ENCODE measurements at places on chromosomes 7 and 10.

GRCh38 chr10:107476408-107476807, 311.9 kb upstream of the SORCS1 start:
- DNase-seq = no peak

DNA sequence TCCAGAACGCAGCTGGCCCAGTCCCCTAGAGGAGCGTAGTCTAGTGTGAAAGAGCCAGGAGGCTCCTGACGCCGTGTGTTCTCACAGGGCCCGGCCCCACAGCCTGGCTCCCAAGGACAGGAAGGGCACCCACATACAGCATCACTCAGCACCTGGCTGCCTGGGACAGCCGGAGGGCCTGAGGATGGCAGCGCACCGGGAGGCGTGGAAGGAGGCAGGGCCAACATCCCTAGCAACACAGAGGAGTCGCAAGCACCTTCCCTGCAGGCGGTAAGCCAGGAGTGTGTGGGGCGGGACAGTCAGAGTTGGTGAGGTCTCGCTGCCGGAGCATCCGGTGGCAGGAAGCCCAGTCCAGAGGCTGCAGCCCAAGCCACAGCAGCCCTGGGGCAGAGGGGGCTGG, 125.8 kb downstream of the MAD1L1 start:
- DNase-seq = no peak

DNA sequence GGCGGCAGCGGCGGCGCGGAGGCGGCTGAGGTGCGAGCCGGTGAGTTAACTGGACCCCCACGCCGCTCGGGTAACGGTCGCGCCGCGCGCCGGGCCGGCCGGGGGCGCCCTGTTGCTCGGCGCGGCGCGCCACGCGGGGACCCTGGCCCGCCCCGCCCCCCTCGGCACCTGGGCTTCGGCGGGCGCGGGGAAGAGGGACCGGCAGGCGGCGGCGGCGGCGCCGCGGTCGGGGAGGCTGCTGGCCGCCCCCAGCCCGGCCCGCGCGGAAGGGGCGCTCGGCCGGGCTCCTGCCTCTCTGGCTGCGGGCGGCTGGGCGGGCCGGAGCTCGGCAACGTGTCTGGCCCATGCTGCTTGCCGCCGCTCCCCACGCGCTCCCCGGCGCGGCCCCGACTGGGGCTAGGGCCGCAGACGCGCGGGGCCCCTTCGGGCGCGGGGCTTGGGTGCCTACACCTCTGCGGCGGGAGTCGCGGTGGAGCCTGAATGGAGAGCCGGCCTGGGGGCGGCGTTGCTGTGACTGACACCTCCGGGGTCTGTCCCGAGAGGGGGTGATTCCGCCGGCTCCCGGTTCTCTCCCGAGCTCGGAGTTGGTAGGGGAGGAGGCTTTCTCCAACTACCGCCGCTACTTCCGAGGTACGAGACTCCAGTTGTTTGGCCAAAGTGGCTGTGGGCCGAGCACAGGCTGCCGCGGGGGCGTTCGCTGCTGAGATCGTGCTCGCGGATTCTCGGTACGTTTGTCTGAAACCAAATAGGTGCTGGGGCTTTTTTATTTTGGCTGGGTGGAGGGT, 494 bp downstream of the PALS2 start:
- no peak for DNase-seq

- DNase-seq = no peak
These were observed 79.7 kb upstream of the MACROH2A2 start for GRCh38 chr10:69972981-69973397.

GRCh38 chr7:142279601-142280000, 21.7 kb upstream of the PRSS58 start:
- no peak for DNase-seq

- peak; percentile 22 for DNase-seq
These were observed 11.4 kb downstream of the NPVF start for GRCh38 chr7:25216837-25217236.

DNA sequence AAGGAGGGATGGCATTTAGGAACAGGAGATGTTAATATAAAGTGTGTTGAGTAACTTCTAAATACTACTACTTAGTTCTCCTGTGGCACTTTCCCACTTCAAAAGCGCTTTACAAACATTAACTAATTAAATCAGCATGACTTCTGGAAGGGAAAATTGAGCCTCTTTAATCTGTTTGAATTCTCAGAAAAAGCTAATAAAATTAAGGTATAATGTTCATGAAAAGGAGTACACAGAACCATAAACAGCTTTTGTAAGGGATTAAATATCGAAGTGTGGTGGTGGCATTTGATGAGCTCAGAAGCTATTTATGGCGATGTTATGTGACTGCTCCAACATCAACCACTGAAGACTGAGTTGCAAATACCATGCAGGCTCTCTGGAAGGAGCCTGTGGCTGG, 10.2 kb upstream of the VAX1 start:
- DNase-seq = no peak

DNA sequence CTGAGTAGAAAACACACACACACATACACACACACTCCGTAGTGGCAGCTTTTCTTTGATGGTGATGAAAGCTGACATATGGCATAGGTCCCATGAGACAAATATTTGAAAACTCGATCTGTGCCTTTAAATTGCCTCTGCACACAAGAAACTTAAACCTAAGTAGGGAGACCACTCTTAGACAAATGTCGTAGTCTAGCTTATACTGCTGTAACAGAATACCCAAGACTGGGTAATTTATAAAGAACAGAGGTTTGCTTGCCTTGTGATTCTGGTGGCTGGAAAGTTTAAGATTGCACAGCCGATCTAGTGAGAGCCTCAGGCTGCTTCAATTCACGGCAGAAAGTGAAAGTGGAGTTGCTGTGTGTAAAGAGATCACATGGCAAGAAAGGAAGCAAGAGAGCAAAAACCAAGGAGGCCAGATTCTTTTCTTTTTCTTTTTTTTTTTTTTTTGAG, 489.4 kb upstream of the SORCS1 start:
- peak; percentile 9 for DNase-seq

DNA sequence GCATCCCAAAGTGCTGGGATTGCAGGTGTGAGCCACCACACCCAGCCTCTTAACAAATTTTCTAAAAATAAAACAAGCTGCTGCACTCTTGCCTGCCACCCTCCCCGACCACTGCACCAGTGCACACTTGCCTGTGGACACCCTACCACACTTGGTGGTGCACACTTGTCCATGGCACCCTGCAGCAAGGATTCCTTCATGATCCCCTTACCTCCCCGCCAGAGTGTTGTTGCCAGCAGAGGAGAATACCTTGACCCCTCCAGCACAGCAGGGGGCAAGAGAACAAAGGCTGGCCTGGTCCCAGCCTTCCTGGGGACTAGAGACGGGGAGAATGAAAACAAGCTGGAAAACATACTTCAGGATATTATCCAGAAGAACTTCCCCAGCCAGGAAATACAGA, 65.9 kb upstream of the KCND2 start:
- DNase-seq = no peak

GRCh38 chr10:52558090-52558489, 214.5 kb downstream of the MBL2 start:
- DNase-seq = no peak

DNA sequence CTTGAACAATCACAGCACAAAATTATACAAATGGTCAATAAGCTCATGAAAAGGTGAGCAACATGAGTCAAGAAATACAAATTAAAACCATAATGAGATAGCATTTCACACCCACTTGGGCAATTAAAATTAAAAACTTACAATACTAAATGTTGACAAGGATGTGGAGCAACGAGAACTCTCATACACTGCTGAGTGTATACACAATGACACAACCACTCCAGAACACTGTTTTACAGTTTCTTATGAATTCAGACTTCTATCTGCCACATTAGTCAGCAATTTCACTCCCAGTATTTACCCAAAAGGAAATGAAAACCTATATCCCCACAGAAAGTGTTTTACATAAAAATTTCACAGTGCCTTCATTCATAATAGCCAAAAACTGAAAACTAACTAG, 31.1 kb downstream of the GDI2 start:
- DNase-seq = no peak

- peak; percentile 80 for DNase-seq
These were observed 35.4 kb downstream of the KLF6 start for GRCh38 chr10:3749600-3749999.

- DNase-seq = no peak
These were observed 194.2 kb downstream of the SNX13 start for GRCh38 chr7:17746020-17746530.

DNA sequence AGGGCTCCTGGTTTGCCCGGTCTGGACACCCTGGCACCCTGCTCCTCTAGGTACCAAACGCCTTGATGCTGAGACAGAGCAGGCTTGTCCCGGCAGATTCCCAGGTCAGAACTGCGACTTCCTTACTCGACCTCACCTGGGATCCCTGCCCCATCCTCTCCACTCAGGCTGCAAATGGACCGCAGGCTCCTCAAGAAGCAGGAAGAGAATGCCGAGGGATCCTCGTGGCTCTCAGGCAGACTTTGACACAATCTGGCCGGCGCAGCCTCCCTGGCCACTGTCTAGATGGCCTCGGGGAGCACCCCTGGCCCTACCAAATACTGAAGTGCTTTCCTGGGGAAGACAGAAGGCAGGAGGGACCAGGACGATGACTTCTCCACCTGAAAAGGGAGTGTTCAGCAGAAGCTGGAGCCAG, 421 bp upstream of the NODAL start:
- DNase-seq = no peak

GRCh38 chr10:11830836-11831519, 7.8 kb downstream of the PROSER2 start:
- DNase-seq = no peak

DNA sequence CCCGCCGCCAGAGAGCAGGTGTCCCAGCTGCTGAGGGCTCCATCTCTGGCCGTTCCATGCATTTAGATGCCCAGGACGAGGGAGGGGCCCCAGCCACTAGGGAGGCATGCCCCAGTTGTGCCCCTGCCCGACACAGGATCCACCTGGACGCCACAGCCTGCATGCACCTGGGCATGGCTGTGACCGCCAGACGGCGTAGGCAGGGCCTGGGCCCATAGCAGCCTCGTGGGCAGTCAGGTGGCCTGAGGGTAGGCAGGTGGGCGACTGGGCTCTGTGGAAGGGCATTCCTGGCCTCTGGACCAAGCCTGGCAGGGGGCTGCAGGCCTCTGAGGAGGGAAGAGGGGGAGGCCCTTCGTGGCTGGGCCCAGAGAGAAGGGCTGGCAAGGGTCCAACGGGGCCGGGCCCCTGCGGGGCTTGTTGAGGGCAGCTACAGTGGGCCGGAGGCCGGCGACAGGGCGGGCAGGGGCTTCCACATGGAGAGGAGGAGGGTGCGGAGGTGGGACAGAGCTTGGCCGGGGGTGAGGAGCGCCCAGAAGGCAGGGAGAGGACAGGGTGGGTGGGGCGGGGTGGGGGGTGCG, 76.0 kb upstream of the NKX6-2 start:
- no peak for DNase-seq

GRCh38 chr10:131816157-131816775, 84.5 kb upstream of the PPP2R2D start:
- DNase-seq = no peak

DNA sequence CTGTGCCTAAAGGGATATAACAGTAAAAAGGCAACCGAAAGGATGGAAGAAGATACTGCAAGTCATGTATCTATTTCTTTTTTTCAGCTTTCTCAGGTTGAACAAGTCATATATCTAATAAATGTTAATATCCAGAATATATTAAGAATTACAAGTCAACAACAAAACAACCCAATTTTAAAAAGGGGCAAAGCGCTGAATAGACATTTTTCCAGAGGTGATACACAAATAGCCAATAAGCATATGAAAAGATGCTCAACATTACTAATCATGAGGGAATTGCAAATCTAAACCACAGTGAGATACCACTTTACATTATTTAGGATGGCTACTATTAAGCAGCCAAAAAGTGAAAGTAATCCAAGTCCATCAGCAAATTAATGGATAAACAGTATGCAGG, 23.0 kb downstream of the DBF4 start:
- DNase-seq = no peak

DNA sequence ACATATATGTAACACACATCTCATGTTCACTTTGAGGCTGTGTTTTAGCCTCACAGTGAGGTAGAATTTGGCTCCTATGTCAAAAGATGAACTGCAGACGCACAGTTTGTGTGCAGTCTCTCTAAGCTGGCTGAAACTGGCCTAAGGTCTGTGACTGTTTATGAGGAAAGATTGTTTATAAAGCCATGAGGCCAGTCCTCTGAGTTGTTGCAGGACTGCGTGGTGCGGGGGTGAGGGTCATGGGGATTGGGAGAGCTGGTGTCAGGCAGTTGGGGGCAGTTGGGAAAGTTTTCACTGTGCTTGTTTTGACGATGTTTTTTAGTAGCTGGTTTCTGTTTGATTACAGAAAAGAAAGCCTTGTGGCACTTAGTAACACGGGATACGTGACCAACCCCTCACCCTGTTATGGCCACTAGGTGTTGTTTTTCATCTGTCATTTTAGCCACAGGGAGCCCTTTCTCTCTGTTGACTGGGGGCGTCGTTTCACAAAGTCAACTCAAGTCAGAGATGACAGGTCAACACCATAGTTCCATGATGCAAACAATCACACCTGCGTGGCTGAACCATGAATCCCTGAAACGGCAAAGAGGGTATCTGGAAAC, 310.9 kb downstream of the CCDC3 start:
- no peak for DNase-seq

GRCh38 chr10:54133203-54133602, 667.8 kb downstream of the PCDH15 start:
- no peak for DNase-seq

- no peak for DNase-seq
These were observed 23.6 kb upstream of the PRSS37 start for GRCh38 chr7:141864765-141865447.

DNA sequence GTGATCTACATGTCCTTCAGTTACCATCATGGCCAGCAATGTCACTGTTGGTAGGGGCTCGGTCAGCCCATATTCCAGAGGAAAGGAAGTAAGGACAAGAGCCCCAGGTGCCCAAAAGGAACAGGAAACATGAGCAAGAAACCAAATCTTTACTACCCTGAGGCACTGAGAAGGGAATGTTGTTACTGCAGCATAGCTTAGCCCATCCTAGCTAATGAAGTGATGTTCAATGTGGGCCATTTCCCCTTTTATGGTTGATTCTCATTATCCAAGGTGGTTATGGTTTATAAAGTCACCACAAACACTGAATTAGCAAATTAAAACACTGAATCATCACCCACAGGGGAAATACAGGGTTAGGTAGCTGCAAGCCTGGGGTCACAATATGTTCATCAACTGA, 88.4 kb upstream of the C10orf90 start:
- DNase-seq = no peak

DNA sequence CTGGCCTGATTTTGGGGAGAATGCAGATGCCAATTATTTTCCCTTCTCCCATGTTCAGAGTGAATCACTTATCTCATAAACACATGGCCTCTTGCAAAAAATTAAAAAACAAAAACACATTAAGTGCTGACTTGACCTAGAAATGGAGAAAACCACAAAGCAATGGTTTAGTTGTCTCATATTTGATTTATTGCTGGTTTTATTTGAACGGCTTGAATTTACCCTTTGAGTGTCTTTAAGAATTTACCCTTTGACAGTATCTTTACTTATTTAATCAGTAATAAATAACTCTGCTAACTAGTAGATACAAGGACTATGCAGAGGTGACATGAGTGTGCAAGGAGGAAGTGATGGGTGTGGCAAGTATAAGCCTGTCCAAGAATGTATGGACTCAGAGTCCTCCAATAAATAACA, 68.1 kb upstream of the GSDME start:
- peak; percentile 33 for DNase-seq

GRCh38 chr7:1025743-1026581, 18.4 kb upstream of the GPR146 start:
- no peak for DNase-seq

GRCh38 chr10:93378997-93379730, 103.0 kb downstream of the MYOF start:
- no peak for DNase-seq

- no peak for DNase-seq
These were observed 3.5 kb upstream of the ZNF282 start for GRCh38 chr7:149191851-149192250.
